ENCODE measurements at places on chromosomes 2 and 18.

GRCh38 chr2:28751956-28752630 lies 463 bp downstream of the PPP1CB start:
- no peak for DNase-seq

- no peak for DNase-seq
These were observed 118.9 kb downstream of the LPIN1 start for GRCh38 chr2:11865378-11865777.

DNA sequence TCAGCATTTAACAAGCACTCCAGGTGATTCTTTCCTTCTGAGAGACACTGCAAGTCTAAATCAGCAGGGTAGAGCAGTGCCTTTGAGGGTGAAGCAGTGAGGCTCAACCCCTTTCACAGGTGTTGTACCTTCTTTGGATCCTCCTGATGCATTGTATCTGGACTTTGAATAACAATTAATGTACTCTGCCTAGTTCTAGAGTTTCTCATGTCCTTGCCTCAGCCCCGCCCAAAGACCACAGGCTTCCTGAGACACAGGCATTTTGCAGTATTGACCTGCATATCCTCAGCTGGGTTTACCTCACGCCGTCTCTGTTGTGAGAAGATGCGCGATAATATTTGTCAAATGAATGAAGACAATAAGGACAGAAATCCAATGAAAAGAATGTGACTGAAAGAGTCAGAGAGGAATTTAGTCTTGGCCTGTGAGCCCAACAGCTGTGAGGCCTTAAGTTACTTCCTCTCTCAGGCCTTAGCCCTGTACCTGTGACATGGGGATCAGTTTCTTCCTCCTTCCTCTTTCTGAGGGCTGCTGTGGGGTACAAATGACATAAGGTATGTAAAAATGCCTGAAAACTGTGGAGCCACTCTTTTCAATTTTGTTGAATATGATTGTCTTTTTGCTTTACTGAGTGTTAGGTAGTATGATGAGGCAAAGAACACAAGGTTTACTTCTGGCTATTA lies 43.7 kb downstream of the WIPF1 start:
- no peak for DNase-seq

DNA sequence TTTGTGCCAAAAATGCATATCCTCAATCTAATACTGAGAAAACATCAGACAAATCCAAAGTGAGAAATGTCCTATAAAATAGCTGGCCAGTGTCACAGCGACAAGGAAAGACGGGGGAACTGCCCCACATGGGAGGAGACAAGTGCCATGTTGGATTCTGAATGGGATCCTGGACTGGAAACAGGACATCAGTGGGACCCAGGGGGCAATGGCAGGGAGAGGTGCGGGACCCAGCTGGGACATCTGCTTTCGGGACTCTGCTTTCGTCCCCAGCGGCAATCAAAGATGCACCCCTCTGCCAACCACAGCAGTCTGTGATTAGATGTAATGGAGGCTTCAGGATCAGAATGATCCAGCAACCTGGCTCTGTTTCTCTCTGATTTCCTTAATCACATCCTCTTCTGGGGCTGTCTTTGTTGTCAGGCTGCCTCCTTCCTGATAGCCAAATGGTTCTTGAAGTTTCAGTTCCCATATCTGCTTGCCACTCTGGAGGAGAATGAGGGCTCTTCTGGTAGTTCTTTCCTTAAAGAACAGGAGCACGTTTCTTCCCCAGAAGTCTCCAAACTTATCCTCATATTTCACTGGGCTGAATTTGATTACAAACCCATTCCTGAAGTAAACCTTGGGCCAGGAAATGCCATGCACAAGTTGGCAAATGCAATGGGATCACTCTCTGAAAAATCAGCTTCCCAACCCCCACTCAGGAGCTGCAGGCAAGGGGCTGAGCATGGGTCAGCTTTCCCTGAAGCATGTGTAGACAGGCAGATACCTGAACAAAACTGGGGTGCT lies 13.6 kb upstream of the PROC start:
- DNase-seq, result no peak

DNA sequence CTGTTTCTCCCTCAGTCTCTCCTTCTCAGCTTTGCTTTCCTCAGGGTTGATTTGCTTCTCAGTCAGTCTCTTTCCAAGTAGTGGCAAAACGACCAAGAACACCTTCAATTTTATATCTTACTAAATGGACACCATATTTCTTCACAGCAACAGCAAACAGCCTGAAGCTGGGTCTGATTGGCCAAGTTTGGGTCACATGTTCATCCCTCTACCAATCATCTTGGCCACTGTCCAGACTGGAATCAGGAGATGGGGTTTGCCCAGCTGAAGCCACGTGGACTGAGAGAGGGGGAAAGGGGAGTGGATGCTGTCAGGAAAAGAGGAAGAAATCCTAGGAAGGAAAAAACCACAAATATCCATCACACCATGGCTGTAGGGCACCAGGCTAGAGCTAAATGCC lies 42.0 kb upstream of the ACMSD start:
- DNase-seq, result no peak

DNA sequence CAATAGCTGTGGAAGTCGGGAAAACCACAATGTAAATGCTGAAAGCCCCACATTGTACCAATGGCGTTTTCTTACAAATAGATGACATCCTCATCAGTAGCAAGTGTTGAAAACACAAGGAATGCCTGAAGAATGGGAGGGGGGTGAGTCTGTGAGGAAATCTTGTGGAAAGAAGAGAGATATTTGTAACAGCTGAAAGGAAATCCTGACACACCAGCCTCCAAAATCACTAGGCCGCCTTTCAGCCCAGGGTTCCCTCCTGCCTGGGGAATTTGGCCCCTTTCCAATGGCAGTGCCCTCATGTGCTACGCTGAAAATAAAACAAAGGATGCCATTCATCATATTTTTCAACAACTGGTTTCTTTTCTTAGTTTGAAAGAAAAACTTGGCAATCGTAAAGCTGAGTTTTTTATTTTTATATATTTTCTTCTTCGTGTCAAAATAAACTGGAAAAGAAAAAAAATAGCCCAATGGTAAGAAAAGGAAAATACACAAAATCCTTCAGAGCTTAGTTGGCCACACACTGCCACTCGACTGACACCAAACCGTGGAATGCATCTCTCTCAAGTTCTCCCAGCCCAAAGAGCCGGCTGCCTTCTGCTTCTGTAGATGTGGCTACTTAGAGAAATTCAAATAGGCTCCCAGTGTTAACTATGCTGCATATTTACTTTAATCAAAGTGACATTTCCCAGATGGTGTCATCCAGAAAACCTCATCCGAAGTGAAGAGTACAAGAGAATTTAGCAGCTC lies 52.0 kb downstream of the FTCDNL1 start:
- DNase-seq, result no peak

DNA sequence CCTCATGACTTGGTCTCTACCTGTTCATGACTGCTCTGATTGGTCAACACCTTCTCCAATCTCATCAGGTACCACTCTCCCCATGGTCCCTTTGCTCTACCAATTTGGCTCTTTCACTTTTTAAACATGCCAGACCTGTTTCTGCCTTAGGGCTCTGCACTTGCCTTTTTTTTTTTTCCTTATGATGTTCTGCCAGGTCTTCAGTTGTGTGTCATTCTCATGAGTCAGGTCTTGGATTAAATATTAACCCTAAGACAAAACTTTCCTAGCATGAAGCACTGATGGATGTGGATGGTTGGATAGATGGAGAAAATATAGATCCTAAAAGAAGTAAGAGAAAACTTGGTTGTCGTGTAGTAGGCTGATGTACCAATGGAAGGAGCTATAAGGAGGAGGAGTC lies 219.3 kb downstream of the TTC32 start:
- no peak for DNase-seq

- no peak for DNase-seq
These were observed 654 bp upstream of the MARCHF7 start for GRCh38 chr2:159711562-159712142.

- no peak for DNase-seq
These were observed 5.4 kb upstream of the KCNJ13 start for GRCh38 chr2:232781765-232782164.

- DNase-seq, result no peak
These were observed 61.0 kb downstream of the CDCA7 start for GRCh38 chr2:173415431-173416381.

DNA sequence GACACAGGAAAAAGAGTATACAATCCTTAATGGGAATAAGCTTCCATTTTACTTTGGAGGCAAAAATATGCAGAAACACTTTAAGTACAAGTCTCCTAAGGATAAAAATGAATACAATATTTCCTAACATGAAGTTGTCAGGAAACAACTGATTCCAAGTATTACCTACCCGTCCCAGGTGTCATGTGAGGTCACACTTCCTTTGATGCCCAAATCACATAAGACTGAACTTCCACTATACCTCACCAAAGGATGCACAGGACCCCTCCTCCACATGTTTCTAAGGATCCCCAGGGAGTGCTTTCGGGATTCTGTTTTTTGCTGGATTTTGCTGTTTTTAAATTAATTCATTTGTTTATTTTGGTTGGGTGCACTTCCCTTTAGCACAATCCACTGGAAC lies 438.5 kb upstream of the TCF4 start:
- no peak for DNase-seq

GRCh38 chr2:71560638-71561011 lies 107.3 kb downstream of the DYSF start:
- no peak for DNase-seq

- no peak for DNase-seq
These were observed 144.3 kb upstream of the MAP3K20 start for GRCh38 chr2:172931256-172931894.

DNA sequence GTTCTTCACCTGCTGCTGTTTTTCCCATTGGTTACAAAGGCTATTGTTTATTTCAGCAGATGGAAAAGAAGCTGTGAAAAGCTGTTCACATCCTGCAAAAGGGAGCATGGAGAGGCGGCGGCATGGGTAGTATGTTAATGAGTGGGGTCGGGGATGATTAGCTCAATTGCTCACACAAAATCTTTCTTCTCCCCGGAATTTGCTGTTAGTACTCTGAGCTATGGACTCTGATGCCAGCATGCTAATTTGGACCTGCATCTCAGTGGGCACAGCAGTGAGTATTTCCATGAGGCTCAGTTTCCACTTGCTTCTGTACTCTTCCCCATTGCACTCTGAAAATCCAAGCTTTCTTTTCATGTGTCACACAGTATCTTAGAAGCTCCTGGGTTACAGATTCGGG lies 61.6 kb downstream of the DNER start:
- no peak for DNase-seq

DNA sequence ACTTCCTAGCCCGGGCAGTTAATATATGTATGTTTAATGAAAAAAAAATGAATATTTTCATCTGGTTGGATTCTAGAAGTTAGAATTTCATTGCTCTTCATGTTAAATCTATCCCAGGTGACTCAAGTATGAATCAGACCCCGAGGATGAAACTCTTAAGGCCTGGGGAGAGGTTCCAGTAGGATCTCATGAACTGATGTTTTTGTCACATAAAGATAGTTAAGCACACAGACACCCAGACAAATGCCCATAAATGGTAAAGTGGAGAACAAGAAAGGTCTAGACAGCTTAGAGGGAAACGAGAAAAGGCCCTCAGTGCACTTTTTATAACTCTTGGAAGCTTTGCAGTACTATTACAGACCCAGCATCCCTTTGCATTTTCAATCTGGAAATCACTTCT lies 114.1 kb downstream of the RIF1 start:
- DNase-seq, result no peak
